WTC11 (cell line): ENCODE measurements at places on chromosomes 4 and X. TPM values are rescaled to one million over a fixed set of nuclear protein-coding genes. Genes with fewer than 3 reads are reported as not detected.

DNA sequence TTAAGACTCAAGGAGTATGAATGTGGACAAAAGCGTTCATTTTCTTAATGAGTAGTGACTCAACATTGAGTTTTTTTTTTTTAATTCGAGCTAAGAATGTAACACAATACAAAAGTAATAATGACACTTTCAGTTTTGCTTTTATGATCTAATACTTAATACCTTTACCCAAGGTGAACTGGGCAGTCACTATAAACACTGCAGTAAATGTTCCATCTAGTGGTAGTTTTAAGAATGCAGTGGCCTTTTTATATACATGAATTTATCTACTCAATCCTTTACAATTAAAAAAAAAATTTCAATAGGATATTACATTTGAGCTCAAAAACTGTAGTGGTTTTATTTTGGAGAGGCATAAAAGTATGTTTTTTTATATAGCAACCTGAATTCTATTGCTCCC, 33.9 kb downstream of the PDK3 start:
- H3K27ac ChIP-seq: no peak overlapping the region
- peaks cover 33% of the 10 kb centered on the region for H3K4me1 ChIP-seq
- H3K4me3 ChIP-seq: no peak overlapping the region
- peaks cover 23% of the 10 kb centered on the region for H3K36me3 ChIP-seq
- DNase-seq: no peak
- H3K27me3 ChIP-seq: no peaks in the 10 kb centered on the region

DNA sequence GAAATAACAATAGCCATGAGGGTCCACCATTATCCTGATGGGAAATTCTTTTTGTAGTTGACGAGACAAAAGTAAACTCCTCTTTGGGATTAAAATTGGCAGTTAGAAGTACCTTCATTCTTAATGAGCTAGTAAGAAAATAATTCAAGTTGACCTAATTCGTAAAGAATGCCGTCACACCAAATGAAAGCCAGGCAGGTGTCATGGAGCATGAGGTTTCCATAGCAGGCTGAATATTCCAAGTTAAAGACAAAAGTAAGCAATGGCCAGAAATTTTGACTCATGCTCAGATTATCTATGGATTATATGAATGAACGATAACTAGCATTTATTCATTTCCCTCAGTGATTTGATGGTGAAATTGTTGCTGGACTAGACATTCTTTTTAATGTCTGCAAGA, 192.2 kb upstream of the FAT1 start:
- no peak overlapping the region for H3K4me3 ChIP-seq
- H3K27ac ChIP-seq: no peak overlapping the region
- no peak for DNase-seq
- no peaks in the 10 kb centered on the region for H3K36me3 ChIP-seq

The F9 gene
- total RNA-seq: 0.09 to 0.18 TPM (median 0.17 TPM) in 3 replicates

GRCh38 chr4:76998251-76998901, 48.8 kb downstream of the SEPTIN11 start:
- H3K36me3 ChIP-seq: peaks cover 31% of the 10 kb centered on the region
- DNase-seq: no peak
- peak overlapping the region; percentile 23 for H3K27ac ChIP-seq
- H3K27me3 ChIP-seq: no peaks in the 10 kb centered on the region
- peaks cover 82% of the 10 kb centered on the region for H3K4me1 ChIP-seq

GRCh38 chr4:89469930-89470375, 162.4 kb upstream of the GPRIN3 start:
- H3K4me1 ChIP-seq: no peaks in the 10 kb centered on the region
- H3K27ac ChIP-seq: no peak overlapping the region
- H3K36me3 ChIP-seq: no peaks in the 10 kb centered on the region
- no peak for DNase-seq

- no peaks in the 10 kb centered on the region for H3K4me1 ChIP-seq
- no peak overlapping the region for H3K27ac ChIP-seq
- H3K36me3 ChIP-seq: no peaks in the 10 kb centered on the region
- H3K4me3 ChIP-seq: no peak overlapping the region
- no peak for DNase-seq
Measured at GRCh38 chrX:129790808-129791207, 11.1 kb downstream of the SASH3 start.

- no peak overlapping the region for H3K4me3 ChIP-seq
- H3K27ac ChIP-seq: no peak overlapping the region
- no peaks in the 10 kb centered on the region for H3K36me3 ChIP-seq
- no peaks in the 10 kb centered on the region for H3K4me1 ChIP-seq
- no peak for DNase-seq
Measured at GRCh38 chrX:105126201-105126600, 94.3 kb downstream of the TEX13A start.

The NUP54 gene
- 76.2 to 84.5 TPM (median 79.3 TPM) in 3 replicates for total RNA-seq

The GRID2 gene
- total RNA-seq: 24.6 to 26.8 TPM (median 25.5 TPM) in 3 replicates

The UGT2A3 gene
- total RNA-seq: 0.09 to 0.11 TPM (median 0.11 TPM) in 3 replicates

- H3K27ac ChIP-seq: no peak overlapping the region
- no peaks in the 10 kb centered on the region for H3K36me3 ChIP-seq
- peaks cover 9% of the 10 kb centered on the region for H3K4me1 ChIP-seq
- DNase-seq: no peak
Measured at GRCh38 chr4:155597933-155598451, 68.7 kb upstream of the GUCY1A1 start.

GRCh38 chr4:11720292-11720691, 291.6 kb upstream of the HS3ST1 start:
- no peak overlapping the region for H3K4me3 ChIP-seq
- peaks cover 19% of the 10 kb centered on the region for H3K36me3 ChIP-seq
- no peak overlapping the region for H3K27ac ChIP-seq
- H3K4me1 ChIP-seq: peaks cover 6% of the 10 kb centered on the region; the same call in 1 of the 2 replicates

The BGN gene
- total RNA-seq: 1.8 to 3.7 TPM (median 3.2 TPM) in 3 replicates

GRCh38 chr4:116688536-116688935, 396.8 kb downstream of the TRAM1L1 start:
- peaks cover 3% of the 10 kb centered on the region; the same call in 1 of the 2 replicates for H3K4me1 ChIP-seq
- H3K36me3 ChIP-seq: no peaks in the 10 kb centered on the region; the same call in 1 of the 2 replicates
- no peak overlapping the region for H3K4me3 ChIP-seq
- DNase-seq: no peak
- H3K27ac ChIP-seq: no peak overlapping the region

DNA sequence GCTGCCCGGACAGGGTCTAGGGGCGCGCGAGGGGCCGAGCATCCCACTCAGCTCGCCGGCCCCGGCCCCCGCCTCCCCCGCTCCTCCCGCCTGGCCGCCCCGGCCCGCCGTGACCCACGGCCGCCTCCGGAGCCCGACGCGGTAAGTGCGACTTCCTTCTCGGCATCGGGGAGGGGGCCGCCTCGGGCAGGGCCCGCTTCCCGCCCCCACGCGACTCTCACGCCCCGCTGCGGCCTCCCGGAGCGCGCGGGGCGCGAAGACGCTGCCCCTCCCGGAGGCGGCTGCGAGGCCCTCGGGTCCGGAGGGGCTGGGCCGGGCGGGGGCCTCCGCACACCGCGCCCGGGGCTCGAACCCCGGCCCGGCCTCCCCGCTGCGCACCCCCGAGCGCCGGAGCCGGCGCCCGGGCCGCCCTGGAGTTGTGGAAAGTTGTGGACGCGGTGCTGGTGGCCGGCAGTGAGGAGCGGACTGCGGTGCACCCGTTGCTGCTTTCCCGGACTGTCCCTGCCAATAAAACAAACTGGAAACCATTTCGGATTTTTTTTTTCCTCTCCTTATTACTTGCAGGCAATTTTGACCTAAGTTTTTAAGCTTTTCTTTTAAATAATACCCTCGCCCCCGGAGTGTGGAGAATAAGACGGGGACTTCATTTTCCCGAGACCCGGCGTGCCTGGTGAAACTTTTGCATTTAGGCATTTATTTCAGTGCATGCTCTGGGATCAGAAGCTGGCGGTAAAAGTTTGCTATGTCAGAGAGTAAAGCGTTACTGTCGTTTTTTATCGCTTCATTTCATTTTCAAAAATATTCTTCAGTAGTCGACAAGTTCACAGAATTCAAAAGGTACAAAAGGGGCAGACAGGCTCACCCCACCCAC, 13.0 kb upstream of the TMEM156 start:
- H3K27me3 ChIP-seq: no peaks in the 10 kb centered on the region
- H3K4me1 ChIP-seq: peaks cover 23% of the 10 kb centered on the region
- peak; percentile 46 for DNase-seq
- peak overlapping the region; percentile 77; the same call in 1 of the 2 replicates for H3K27ac ChIP-seq
- H3K36me3 ChIP-seq: no peaks in the 10 kb centered on the region

GRCh38 chr4:98673978-98674377, 15.6 kb upstream of the TSPAN5 start:
- H3K36me3 ChIP-seq: no peaks in the 10 kb centered on the region
- no peak for DNase-seq
- H3K4me3 ChIP-seq: no peak overlapping the region
- H3K27ac ChIP-seq: no peak overlapping the region
- H3K4me1 ChIP-seq: peaks cover 28% of the 10 kb centered on the region
- H3K27me3 ChIP-seq: no peaks in the 10 kb centered on the region

GRCh38 chrX:52359614-52360232, 9.1 kb upstream of the XAGE2 start:
- DNase-seq: no peak
- H3K4me3 ChIP-seq: no peak overlapping the region
- H3K27ac ChIP-seq: no peak overlapping the region
- no peaks in the 10 kb centered on the region for H3K36me3 ChIP-seq
- H3K4me1 ChIP-seq: no peaks in the 10 kb centered on the region
- no peaks in the 10 kb centered on the region for H3K27me3 ChIP-seq

The GTPBP6 gene
- total RNA-seq: 63.9 to 68.5 TPM (median 67.9 TPM) in 3 replicates

DNA sequence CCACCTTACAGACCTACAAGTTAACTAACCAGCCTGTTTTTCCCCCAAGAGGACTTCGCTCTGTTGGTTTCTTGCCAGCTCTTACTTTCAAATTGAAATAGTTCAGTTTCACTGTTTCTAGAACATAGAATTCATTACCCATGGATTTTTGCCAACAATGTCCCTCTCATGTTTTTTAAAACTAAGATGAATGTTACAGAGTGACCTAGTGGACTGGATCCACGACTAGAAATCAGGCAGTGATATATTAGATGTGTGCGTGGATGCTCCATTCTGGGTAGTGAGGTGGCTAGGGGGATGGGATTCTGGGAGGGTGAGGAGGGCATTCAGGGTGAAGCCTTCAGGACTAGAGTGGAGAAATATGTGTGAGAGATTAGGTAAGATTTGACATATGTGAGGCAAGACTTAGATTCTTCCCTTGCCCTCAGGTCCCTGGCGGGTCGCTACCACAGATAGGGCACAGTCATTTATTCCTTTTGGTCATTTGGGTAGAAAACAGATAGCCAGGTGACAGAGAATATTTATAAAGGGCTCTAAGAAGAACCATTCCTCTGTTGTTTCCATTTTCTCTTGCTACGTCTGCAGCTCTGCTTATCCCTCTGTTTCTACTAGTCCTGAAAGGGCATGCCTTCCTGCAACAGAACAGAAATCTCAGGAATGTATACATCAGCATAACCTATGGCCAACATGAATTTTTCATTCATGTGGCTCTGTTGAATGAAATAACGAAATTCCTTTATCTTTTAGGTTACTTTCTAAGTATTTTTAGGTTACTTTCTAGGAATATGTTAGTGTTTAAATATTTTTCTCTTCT, 15.4 kb upstream of the JADE1 start:
- no peaks in the 10 kb centered on the region for H3K27me3 ChIP-seq
- no peak overlapping the region for H3K4me3 ChIP-seq
- H3K4me1 ChIP-seq: peaks cover 14% of the 10 kb centered on the region
- no peak for DNase-seq
- H3K36me3 ChIP-seq: no peaks in the 10 kb centered on the region

- peaks cover 35% of the 10 kb centered on the region for H3K4me1 ChIP-seq
- no peaks in the 10 kb centered on the region for H3K27me3 ChIP-seq
- no peak overlapping the region for H3K27ac ChIP-seq
- no peaks in the 10 kb centered on the region for H3K36me3 ChIP-seq
Measured at GRCh38 chrX:84710611-84711010, 208.4 kb upstream of the HDX start.

The FGF5 gene
- total RNA-seq: not detected in 3 replicates

DNA sequence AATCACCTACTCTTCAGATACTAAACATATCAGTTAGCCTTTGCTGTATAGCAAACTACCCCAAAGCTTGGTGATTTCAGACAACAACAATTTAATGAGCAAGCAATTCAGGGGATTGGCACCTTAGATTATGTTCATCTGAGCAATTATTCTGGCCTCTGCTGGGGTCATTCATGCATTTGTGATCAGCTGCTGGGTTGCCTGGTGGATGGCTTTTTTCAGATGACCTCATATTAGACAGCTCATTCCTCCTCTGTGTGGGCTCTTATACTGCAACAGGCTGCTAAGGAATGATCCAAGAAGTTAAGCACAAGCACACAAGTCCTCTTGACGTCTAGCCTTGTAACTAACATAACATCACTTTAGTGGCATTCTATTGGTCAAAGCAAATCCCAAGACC, 153.0 kb upstream of the PPP1R2C start:
- peaks cover 2% of the 10 kb centered on the region; the same call in 1 of the 2 replicates for H3K4me1 ChIP-seq
- DNase-seq: no peak
- no peak overlapping the region for H3K27ac ChIP-seq
- no peaks in the 10 kb centered on the region; the same call in 1 of the 2 replicates for H3K27me3 ChIP-seq
- no peak overlapping the region for H3K4me3 ChIP-seq
- 0 out of 2 replicates have a peak, but pooled peaks cover 3% of the 10 kb centered on the region for H3K36me3 ChIP-seq

DNA sequence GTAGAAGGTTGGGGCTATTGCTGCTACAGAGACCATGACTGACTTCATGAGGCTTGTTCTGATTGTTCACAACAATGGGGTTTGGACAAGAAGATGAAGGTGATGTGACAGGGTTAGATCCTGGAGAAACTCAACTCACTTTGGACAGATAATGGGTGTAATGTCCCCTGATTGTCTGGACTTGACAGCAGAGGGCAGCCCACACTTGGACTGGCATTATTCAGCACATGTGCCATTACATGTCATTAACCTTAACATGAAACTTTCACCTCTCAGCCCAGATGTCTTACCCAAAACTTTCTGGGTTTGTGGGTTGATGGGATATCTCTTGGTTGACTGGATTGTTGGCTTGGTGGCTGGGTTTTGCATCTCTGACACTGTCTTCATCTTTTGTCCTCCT, 101.5 kb downstream of the MXRA5 start:
- no peaks in the 10 kb centered on the region for H3K36me3 ChIP-seq
- no peak overlapping the region for H3K4me3 ChIP-seq
- no peaks in the 10 kb centered on the region; the same call in 1 of the 2 replicates for H3K27me3 ChIP-seq
